NCI-H510A treated with DMSO at 0.1 percent for 48 hours (cell line): ENCODE measurements at places on chromosomes 12 and 14.

- no peak for DNase-seq
These were observed 42.2 kb downstream of the PLXNC1 start for GRCh38 chr12:94190623-94191022.

DNA sequence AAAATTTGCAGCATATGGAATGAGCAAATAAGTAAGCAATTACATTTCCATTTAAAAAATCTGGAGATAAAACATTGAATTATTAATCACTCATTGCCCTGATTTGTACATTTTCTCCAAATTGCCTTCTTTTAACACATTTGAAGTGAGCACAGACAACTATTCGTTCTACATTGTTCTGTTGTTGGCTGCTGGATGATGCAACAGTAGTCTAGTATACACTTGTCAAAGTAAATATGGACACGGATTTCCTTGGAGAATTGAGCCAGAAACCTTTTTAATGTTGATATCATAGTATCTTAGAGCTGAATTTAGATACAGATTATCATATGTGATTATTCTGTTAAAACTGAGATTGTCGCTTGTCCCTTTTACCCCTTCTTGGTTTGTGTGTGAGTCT lies 188.2 kb downstream of the FUT8 start:
- no peak for DNase-seq

DNA sequence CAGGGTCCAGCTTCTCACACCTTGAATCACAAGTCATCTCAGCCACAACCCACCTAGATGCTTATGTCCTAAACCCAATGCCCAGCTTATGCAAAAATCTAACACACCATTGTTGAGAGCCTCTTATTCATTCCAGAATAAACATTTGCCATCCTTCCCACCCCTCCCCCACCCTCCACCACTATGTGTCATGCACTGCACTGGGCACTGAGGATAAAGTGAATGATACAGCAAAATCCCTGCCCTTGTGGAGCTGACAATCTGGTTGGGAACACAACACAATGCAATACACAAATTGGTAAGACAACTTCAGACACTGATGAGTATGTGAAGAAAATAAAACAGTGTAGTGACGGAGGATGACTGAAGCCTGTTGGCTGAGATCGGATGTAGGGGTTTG lies 1.4 kb upstream of the GLTP start:
- DNase-seq: no peak

DNA sequence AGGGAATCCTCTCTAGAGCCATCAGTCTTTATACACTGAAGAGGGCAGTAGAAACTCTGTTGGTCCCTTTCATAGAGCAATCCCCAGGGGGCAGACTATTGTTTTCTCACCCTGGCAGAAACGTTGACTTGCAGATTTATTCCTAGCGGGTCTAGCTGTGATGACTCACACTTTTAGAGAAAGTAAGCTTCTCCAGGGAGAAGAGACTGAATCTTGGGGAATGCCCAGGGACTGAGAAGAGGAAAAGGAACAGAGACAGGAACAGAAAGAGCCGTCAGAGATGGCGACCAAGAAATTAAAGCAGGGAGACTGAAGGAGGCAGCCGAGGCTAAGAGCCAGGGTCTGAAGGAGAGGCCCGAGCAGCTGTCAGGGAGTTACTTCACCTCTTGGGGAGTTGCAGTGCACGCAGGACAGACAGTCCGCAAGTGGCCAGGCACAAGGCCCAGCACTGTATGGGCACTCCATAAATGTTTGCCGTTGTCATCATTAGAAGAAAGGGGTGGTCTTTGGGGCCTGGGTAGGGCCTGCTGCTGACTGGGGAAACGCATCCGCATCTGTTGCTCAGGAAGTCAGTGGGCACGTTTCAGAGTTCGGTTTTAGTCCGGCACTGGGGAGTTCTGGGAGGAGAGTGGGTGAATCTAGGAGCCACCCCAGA lies 13.0 kb downstream of the PLEKHG6 start:
- DNase-seq: peak; percentile 26

DNA sequence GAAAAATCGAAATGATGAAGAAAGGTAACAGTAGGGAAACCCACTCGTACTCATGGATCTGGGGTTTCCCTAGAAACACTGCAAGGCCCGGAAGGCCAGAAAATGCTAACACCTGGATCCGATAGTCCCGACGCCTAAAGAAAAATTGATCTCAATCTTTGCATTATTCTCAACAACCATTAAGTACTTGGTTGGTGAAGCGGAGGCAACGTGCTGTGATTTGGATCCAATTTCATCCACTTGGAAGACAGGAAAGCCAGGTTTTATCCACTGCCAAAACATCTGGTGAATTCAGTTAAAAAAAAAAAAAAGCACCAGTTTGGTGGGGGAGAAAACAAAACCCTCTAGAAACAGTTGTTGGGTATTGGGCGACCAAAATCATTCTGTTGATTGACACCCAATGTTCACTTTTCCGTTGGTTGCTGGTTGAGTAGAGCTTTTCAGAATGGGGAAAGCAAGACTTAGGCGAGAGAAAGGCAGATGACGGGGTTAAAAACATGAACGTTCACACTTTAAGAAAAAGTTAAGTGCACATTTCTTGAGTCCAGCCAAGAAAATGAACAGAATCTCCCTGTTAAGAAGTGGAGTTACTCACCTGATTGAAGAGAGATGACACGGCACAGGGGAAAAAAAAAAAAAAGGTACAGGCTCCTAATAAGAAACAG lies 41.9 kb upstream of the MED13L start:
- peak; percentile 16 for DNase-seq

GRCh38 chr14:95679148-95679815 lies 6.9 kb upstream of the TCL1B start:
- DNase-seq: peak; percentile 38

GRCh38 chr12:51661836-51662235 lies 70.8 kb downstream of the SCN8A start:
- DNase-seq: peak; percentile 88
